ENCODE measurements at places on chromosomes 6 and 20. TPM values are rescaled to one million over a fixed set of nuclear protein-coding genes. Genes with fewer than 3 reads are reported as not detected.

TULP1 gene
- not detected for total RNA-seq

ARFGEF3 gene
- total RNA-seq: not detected

NKAIN4 gene
- total RNA-seq: not detected

HCRTR2 gene
- not detected for total RNA-seq

NFYA gene
- 28.2 TPM for total RNA-seq

GRCh38 chr20:63284083-63284440 lies 8.9 kb upstream of the COL20A1 start:
- DNase-seq: no peak
- no peaks in the 10 kb centered on the region for H3K27me3 ChIP-seq
- peak overlapping the region; percentile 83 for H3K4me3 ChIP-seq
- H3K36me3 ChIP-seq: peaks cover 3% of the 10 kb centered on the region
- H3K27ac ChIP-seq: peak overlapping the region; percentile 60

DNA sequence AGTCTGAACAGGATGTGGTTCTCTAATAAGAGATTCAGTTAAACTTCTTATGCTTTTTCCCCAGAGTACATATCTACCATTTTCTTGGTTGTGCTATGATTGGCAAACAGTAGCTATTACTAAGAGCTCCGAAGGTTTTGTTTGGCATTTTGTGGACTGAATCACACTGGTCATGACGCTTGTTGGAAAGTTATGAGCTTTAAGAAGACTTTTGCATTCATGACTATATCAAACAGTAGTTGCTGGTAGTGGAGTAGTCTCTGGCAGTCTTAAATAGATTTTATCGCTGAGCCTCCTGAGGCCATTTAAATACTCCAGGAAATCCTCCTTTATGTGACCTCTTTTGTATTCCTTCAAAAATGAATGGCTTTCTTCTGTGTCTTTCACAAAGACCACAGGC lies 40.8 kb downstream of the CCDC170 start:
- H3K27ac ChIP-seq: no peak overlapping the region
- no peak overlapping the region for H3K4me3 ChIP-seq
- no peak for DNase-seq
- H3K36me3 ChIP-seq: no peaks in the 10 kb centered on the region

DNA sequence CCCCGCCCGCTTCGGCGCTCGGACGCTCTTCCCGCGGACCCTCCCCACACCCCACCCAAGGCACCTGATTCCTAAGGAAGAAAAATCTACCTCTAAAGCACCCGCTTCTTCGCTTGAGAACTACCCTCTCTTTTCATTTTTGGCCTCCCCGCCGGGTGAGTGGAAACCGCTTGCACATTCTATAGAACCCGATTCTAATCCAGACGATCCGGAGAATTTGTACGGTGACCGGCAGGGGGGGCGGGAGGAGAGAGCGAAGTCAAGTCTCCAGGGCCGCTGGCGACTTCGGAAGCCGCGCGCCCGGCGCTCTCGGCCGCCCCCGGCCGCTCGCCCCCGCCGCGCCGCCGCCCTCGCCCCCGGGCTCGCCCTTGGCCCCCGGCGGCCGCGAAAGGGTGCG lies at the start of gene RBM24:
RBM24 (plus strand) TSS at position 262 of the 397 bp plus-strand sequence. CDS start 221 bp downstream, outside the sequence.
- H3K36me3 ChIP-seq: no peaks in the 10 kb centered on the region
- no peak for DNase-seq
- peaks cover 6% of the 10 kb centered on the region for H3K4me1 ChIP-seq
- peaks cover 82% of the 10 kb centered on the region for H3K27me3 ChIP-seq
- H3K4me3 ChIP-seq: peak within 1 kb of the TSS; percentile 86

DNA sequence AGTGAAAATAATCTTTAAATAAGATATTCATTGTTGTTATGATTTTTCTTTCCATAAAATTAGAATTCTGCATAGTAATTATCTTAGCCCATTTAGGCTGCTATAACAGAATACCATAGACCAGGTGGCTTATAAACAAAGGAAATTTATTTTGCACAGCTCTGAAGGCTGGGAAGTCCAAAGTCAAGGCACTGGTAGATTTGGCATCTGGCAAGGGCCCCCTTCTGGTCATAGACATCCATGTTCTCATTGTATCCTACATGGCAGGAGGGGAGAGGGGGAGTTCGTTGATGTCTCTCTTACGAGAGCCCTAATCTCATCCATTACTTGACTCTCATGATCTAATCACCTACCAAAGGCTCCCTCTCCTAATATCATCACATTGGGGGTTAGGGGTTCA lies 175.0 kb upstream of the CCN2 start:
- peaks cover 9% of the 10 kb centered on the region for H3K27me3 ChIP-seq
- H3K27ac ChIP-seq: no peak overlapping the region
- no peak for DNase-seq
- H3K4me1 ChIP-seq: no peaks in the 10 kb centered on the region
